NCI-H510A treated with DMSO at 0.1 percent for 48 hours (cell line): ENCODE measurements at places on chromosomes 11 and 22.
A peak's percentile ranks its signal among the peaks of the same experiment; 100 is the strongest.

- no peak for DNase-seq
Measured at GRCh38 chr22:44497218-44497904, 672 bp downstream of the RTL6 start.

GRCh38 chr22:35498026-35498800 is 42.4 kb upstream of the RASD2 start:
- no peak for DNase-seq

DNA sequence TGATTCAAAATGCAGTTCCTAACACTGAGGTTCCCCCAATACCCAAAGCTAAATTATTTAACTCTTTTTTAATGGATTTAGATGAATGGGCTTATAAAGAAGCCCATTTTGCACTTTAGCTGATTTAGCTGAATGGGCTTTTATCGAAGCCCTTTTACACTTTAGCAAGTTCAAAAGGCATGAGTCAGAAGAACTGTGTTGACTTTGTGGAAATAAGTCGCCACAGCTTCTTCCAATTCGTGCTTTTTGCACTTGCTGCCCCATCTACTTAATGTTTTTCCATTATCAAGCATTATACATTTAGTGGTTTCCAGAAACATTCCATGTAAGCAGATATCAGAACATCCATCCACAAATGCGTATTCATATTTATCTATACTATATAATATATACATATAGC is 20.5 kb upstream of the GRIA4 start:
- DNase-seq: no peak

DNA sequence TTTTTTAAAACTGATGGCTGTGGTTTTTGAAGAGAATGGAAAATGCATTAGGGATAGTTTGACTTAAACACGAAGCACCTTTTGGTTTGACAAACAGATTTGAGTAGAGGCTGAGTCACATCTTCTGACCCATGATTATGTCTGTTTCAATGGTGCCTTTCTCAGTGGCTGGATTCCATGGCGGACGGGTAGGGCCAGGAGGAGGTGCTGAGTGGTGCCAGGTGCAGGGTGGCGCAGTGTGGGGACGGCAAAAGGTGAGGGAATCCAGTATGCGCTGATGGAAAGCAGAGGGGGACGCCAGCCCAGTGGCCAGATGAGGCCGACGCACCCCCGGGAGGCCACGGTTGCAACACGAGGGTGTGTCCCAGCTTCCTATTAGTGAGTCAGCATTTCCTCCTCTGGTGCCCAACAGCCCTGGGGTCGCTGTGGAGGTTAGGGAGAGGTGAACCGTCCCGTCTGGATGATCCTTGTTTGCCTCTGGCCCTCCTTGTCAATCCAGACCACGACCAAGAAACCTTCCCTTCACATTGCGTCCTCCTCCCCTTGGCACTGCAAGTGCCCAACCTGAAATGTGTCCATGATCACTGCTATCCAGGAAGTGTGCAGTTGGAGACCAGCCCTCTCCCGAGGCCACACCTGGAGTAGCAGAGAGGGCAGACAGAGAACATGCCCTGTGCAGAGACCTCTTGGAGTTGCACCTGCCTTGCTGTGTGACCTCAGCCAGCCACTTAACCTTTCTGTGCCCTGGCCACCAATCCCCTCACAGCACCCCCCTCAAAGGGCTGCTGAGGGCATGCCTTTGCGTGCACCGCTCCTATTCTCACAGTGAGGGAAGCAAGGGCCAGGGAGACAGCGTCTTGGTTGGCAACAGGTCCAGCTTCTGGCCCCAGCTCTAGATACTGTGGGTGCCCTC is 32.5 kb upstream of the ATXN10 start:
- DNase-seq: peak; percentile 68

DNA sequence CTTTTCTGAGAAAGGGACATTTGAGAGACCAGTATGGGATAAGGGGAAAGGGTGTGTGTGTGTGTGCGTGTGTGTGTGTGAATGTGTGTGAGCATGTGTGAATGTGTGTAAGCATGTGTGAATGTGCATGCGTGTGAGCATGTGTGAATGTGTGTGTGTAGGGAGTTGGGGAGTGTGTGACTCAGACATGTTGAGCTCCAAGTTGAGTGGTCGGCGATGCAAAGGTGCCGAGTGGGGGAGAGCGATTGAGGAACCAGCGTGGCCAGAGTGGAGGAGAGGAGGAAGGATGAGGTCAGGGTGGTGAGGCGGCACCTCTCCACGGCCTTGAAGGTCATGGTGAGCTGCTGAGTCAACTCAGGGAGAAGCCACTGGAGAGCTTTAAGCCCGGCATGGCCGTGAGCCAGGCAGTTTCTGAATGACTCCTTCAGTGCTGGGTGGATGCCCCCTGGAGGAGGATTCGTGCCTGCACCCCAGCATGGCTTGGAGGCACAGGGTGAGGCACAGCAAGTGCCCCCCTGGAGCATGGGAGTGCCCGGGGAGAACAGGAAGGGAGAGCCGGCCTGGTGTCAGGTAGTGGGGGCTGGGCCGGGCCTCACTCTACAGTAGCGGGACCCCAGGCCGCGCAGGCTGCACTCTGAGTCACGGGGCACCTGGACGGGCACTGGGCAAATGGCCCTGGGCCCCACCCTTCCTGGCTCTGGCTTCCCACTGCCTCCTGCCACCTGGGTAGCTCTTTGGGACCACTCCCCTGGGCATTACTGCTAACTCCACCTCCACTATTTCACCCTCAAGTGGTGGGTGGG is 8.2 kb upstream of the CCDC88B start:
- no peak for DNase-seq

GRCh38 chr11:10641912-10642697 is 51.5 kb downstream of the IRAG1 start:
- DNase-seq: no peak
